ENCODE measurements at places on chromosomes 7 and 10.

- DNase-seq: no peak
These were observed 25.9 kb upstream of the GTPBP4 start for GRCh38 chr10:962342-962741.

DNA sequence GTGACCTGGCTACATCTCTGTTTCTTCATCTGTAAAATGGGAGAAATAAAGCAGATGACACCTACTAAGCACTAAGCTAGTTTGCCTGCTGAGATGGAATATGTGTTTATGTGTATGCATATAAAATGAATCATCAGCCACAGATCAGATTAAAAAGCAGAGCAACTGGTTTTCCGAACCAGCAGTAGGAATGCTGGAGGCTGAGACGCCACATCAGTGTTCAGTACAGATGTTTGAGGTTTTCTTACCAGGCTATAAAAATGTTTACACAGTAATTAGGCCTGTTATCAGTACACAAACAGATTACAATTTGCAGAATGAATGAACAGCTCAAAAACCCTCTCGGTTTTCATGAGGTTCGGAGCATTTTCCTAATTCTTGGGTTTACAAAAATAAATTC is 85.8 kb downstream of the CALN1 start:
- DNase-seq: peak; percentile 11

- no peak for DNase-seq
These were observed 567.8 kb downstream of the IPMK start for GRCh38 chr10:57699944-57700343.

- DNase-seq: peak; percentile 90
These were observed 4.8 kb downstream of the ANK3 start for GRCh38 chr10:60384708-60385398.

DNA sequence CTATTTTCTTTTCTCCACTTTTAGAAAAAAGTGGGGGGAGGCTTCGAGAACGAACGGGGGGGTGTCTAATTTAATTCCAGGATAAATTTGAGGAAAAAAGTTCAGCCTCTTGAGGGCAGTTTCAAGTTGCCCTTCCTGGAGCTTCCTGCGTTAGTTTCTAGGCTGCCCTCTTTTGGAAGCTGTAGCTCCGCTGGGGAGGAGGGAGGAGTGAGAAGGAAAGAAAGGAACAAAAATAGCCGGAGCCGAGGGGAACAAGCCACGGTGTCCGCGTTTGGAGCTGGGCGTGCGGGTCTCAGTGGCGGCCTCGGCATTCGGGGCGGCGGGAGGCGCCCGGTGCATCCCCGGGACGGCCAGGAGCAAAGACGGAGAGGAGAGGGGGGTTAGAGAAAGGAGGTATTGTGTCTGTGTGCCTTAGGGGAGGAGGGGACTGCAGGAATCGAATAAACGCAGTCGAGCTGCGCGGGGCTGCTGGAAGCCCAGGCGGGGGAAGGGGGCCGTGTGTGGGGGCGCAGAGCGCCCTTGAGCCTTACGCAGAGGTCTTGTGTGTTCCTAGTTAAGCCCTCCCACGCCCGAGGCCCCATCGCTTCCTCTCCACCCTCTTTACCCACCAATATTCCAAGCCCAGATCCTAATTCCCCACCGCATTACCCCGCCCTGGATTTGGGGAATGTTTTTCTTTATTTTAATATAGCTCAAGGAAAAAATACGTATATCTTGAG is 2.0 kb upstream of the TNRC18 start:
- DNase-seq: peak; percentile 77

GRCh38 chr7:99380032-99380822 is 5.7 kb downstream of the ARPC1B start:
- peak; percentile 57 for DNase-seq

DNA sequence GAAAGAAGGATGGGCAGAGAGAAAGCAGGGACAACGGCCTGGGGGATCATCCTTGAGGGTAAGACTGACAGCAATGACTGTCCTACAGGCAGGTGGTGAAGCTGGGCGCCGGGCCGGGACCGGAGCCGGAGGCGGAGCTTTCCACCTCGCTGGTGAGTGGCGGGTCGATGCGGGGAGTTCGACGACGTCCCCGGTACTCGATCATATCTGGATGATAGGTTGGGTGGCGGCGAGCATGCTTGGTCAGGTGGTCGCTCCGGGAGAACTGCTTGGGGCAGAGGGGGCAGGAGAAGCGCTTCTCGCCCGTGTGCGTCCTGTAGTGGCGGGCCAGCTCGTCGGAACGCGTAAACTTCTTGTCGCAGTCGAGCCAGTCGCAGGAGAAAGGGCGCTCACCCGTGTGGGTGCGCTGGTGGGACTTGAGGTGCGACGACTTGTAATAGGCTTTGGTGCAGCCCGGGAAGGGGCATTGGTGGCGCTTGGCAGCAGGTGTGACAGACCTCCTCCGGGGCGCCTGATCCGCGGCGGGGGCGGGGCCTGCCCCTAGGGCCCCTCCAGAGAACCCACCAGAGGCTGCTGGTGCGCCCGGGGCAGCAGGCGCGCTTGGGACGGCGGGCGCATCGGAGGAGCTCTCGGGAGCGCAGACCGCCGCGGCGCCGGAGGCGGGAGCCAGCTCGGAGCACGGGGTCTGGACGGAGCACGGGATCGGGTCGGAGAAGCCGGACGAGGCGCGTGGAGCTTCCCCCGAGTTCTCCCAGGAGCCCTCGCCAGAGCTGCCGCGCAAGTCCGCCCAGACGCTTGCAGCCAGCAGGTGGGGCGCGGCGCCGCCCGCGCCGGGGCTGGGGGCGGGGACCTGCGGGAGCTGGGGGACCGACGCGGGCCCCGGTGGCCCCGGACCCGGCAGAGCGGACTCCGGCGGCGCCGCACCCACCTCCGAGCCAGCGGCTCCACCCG is 752 bp downstream of the KLF14 start:
- DNase-seq: no peak

- DNase-seq: peak; percentile 9
These were observed at the start of gene PRKAR2B for GRCh38 chr7:107044347-107045194. TSS of gene PRKAR2B (plus strand) at chr7:107044705. CDS start at chr7:107044908, 203 bp downstream.

DNA sequence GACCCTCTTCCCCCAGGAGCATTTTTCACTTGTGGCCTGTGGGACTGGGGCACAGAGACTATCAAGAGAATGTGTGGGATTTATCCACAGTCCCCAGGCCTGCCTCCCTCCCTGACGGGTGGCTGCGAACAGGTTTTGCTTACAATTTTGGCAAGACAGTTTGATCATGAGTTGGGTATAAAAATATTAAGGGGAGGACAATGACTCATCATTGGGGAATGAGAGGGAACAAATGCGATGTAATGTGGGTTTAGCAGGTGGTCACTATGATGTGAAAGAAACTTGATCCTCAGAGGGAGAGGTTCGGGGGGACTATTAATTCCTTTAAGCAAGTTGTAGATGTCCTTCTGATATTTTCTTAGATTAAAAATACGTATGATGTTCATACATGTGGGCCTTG is 52.2 kb downstream of the EMX2 start:
- no peak for DNase-seq

- DNase-seq: no peak
These were observed 222.0 kb downstream of the PRPF18 start for GRCh38 chr10:13808556-13809391.

DNA sequence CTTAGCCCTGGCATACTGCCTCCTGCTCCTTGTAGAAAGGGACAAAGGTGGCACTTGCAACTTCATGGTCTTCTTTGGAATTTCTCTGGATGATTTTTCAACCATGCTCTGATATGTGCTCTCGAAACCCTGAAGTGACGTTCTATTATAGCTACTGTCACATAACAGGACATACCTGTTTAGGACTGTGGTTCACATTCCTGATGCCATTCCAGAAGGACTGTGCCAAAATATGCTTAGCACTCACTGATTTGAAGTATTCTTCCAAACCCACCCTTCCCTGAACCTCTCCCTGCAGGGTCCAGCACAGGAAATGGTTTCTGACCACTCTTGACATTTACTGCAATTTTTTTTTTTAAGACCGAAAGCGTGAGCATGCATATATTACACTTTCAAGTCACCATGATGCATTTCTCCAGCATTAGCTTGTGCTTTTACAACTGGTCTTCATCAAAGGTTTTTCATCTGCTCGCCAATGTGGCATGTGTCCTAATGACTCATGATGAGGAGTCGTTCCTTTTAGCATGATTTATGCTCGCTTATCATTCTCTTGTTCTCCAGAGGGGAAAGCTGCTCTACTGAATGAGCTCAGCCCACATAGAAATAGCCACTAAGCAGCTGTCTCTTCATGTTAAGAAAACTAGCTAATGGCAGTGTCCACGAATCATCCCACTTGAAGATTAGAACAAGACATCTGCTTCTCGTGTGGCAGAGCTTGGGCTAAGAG is 135.2 kb downstream of the ADAM12 start:
- peak; percentile 70 for DNase-seq

- peak; percentile 95 for DNase-seq
These were observed 984 bp downstream of the SMURF1 start for GRCh38 chr7:99142727-99143520.

- DNase-seq: no peak
These were observed 2.6 kb upstream of the ZNF746 start for GRCh38 chr7:149500201-149500600.

GRCh38 chr10:21522631-21523406 is 2.7 kb downstream of the SKIDA1 start:
- no peak for DNase-seq

GRCh38 chr10:118823256-118823907 is 68.6 kb upstream of the CACUL1 start:
- DNase-seq: no peak

- no peak for DNase-seq
These were observed 355.1 kb upstream of the MBL2 start for GRCh38 chr10:53127686-53128085.

- no peak for DNase-seq
These were observed 451.4 kb upstream of the VSTM2A start for GRCh38 chr7:54090652-54091213.

- DNase-seq: peak; percentile 16
These were observed 97.2 kb upstream of the INSYN2A start for GRCh38 chr10:127293640-127294039.

GRCh38 chr10:7444551-7445121 is 33.8 kb upstream of the SFMBT2 start:
- no peak for DNase-seq

DNA sequence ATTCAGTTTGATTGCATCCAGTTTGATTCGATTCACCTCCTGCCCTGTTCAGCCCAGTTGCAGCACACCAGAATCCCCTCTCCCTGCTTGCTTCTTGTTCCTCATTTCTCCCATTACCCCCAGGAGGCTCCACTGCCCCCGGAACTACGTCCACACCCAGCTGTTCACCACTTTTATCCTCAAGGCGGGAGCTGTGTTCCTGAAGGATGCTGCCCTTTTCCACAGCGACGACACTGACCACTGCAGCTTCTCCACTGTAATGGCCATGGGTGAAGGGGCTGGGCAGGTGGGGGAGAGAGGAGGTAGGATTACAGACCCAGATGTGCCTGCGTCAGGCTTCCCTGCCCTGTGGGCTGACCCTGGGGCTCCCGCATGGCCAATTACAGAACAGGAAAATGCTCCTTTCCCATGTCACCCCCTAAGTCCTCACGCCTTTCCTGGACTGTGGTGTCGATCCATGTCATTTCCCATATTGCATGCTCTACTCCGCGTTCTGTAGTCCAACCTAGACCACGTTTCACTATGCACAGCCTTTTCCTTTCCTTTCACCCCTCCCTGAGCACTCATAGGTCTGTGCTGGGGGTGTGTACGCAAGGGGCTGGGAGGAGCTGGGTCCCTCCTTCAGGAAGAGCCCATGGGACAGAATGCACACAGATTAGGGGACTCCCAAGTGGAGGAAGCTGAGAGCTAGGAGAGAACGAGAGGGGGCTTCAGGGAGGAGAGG is 8.2 kb downstream of the GHRHR start:
- no peak for DNase-seq

- DNase-seq: no peak
These were observed 82.6 kb downstream of the CPEB3 start for GRCh38 chr10:92208157-92208720.

GRCh38 chr10:83050815-83051214 is 1088.5 kb upstream of the GHITM start:
- no peak for DNase-seq

GRCh38 chr10:36574207-36574606 is 551.2 kb upstream of the ANKRD30A start:
- no peak for DNase-seq

DNA sequence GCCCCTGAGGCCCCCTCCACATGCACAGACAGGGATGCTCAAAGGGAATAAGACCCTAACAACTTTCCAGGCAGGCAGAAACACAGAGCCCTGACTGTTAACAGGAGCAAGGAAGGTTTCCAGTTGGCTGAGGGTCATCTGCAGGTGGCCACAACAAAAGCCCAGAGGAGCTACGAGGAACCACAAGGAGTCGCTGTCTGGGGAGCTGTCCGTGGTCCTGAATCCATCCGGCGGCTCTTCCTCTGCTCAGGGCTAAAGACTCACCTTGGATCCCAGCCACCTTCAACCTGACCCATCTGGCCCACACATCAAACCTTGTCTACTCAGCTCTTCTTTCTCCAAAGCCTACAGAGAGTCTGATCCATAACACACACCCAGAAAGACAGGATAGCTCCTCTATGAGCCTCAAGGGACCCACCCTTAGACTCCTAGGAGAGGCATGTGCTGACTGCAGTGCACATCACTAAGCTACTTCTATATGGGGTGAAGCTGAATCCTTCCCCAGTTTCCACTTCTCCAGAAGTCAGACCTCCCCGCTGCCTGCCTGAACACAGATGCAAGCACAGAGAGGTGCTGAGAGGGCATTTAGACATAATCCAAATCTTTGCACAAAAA is 104.0 kb downstream of the SLIT1 start:
- peak; percentile 37 for DNase-seq

GRCh38 chr10:96511044-96511945 is 2.4 kb downstream of the TLL2 start:
- DNase-seq: peak; percentile 53

DNA sequence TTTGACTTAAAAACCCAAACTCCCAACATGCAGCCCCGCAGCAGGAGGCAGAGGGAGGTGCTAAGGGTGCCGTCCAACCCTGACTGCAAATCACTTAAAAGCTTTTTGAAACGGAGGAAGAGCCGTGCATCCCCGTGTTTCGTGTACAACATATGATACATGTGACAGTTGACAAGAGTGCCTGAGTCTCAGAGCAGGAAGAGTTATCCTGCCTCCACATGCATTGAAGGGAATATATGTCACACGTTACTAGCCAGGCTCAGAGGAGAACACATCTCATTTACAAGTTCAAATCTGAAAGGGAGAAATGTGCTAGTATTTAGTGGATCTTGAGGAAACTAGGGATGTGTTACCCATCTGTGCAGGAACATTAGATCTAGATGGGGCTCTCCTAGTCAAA is 69.9 kb downstream of the SDK1 start:
- no peak for DNase-seq

- no peak for DNase-seq
These were observed 18.9 kb downstream of the IFT22 start for GRCh38 chr7:101302641-101303101.

DNA sequence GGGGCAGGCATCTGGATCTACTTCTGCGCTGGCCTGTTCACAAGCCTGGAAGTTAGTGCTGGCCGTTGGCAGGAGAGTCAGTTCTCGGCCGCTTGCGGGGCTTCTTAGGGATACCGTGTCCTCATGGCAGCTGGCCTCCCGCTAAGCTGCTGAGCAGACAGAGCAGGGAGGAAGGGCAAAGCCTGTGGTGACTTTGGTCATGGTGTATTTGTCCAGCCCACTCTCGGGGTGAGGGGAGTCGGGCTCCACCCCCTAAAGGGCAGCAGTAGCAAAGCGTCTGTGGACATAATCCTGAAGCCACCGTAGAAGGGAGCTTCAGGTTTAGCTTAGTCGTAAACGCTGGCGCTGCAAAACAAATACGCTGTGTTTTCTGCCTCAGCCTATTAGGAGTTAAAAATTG is 12.2 kb downstream of the UBE3C start:
- DNase-seq: no peak

GRCh38 chr7:92306153-92306552 is 60.4 kb downstream of the ANKIB1 start:
- DNase-seq: peak; percentile 43
